ENCODE measurements at places on chromosomes 1 and 21. TPM values are rescaled to one million over a fixed set of nuclear protein-coding genes. Genes with fewer than 3 reads are reported as not detected.

ARTN gene
- total RNA-seq, result 0.17 TPM

IFNLR1 gene
- total RNA-seq, result not detected

GUCA2A gene
- total RNA-seq, result not detected

APH1A gene
- total RNA-seq, result 111 TPM

SLAMF6 gene
- not detected for total RNA-seq
